ENCODE measurements at places on chromosomes 13 and 19. TPM values are rescaled to one million over a fixed set of nuclear protein-coding genes. Genes with fewer than 3 reads are reported as not detected.

DNA sequence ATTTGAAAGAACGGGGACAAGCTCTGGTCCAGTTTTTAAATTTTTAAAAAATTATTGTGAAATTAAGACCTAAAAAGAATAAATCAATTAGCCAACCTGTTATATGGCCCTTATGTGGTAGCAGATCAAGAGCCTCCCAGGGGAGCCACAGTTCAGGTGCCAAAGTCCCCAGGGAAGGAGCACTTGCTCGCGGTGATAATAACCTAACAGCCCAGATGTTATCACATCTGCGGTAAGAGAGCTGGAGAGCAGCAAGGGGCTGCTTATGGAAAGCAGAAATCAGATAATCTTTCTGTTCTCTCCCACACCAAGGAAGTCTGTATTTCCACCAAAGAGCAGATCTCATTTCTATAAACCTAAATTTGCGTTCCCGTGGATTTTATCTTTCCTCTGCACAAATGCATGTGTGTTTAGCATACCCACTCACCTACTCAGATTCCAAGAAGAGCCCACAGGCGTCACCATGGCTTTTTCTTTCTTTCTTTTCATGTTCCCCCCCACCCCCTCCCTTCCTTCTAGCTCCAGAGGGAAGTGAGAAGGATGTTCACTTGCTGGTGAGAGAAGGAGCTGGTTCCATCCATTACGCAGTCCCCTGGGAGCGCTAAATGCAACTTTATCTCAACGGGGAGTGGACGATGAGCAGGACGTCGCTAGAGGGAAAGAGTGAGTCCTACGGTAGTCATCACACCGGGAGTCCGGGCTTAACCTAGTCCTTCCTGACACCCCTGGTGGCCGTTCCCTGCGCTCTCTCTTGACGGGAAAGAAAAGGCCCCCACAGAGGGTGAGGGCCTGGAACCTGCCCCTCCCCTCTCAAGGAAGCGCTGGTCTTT, 1.6 kb upstream of the POU4F1 start:
- no peak overlapping the region for H3K4me3 ChIP-seq
- no peak overlapping the region for H3K27ac ChIP-seq
- no peak for DNase-seq
- peaks cover 71% of the 10 kb centered on the region for H3K27me3 ChIP-seq
- peaks cover 23% of the 10 kb centered on the region for H3K4me1 ChIP-seq

DNA sequence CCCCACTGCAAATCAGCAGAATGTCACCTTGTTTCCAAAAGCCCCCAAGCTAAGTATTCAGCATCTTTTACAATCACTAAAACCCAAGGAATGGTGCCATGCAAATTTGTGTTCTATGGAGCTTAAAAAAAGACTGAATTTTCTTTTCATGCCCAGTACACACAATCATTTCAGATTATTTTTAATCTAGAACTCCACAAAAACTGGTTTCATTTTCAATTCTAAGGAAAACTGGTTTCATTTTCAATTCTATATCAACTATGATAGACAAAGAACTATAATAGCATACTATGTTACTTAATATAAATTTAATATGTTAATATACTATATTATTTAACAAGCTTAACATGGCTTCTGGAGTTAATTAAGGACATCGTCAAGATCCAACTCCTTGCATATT, 88.4 kb upstream of the DOCK9 start:
- H3K27ac ChIP-seq: no peak overlapping the region
- no peak overlapping the region for H3K4me3 ChIP-seq
- DNase-seq: no peak
- peaks cover 35% of the 10 kb centered on the region for H3K4me1 ChIP-seq

CCDC124 gene
- total RNA-seq: 41.1 TPM

ADGRE2 gene
- not detected for total RNA-seq

- no peak overlapping the region for H3K4me3 ChIP-seq
- peak; percentile 65 for DNase-seq
- no peaks in the 10 kb centered on the region for H3K36me3 ChIP-seq
These were observed 110.4 kb upstream of the MBNL2 start for GRCh38 chr13:97111756-97112155.

DNA sequence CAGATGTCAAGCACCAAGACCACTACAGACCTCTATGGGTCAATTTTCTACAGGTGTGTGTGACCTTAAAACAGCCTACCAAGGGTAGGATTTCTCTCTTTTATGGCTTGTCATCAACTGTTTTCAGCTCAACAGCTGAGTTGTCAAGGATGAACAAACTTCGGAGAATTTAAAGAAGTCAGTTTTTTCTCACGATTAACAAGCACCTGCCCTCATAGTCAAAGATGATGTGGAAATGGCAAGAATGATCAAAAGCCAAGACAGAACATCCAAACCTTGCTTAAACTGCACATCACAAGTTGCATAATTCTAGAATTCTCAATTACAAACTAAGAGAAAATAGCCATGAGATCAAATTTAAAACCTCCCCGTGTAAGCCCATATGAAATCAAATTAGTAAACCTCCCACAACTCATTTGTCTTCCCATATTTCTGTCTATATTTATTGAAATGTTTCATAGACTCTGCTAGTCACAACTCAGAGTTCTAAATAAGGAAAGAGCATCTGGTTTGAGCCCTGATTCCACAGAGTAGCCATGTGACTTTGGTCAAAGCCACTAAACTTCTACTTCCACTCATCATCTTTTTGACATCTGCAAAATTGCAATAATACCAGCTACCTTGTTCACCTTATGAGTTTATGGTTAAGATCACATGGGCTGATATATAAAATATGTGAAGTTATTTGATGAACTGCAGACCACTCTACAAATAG, 521.5 kb upstream of the HTR2A start:
- no peak overlapping the region for H3K27ac ChIP-seq
- no peaks in the 10 kb centered on the region for H3K36me3 ChIP-seq

DNA sequence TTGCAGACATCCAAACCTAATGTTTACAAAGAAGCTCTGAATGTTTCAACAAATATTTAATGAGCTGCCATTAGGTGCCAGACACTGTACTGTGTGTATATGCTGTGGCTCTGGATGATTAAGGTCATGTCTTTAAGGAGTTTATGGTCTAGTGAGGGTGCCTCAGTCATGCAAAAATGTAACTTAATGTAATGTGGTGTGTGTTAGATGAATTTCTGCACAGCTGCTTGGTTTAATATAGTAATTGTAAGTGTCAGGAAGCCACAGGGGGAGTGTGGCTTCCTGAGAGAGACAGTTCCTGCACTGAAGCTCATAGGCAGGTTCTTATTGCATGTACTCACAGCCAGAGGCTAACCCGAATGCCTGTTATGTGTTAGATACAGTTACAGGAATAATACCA, 43.3 kb downstream of the SPATA13 start:
- H3K27ac ChIP-seq: no peak overlapping the region
- peaks cover 33% of the 10 kb centered on the region for H3K4me1 ChIP-seq
- no peaks in the 10 kb centered on the region for H3K27me3 ChIP-seq
- H3K4me3 ChIP-seq: no peak overlapping the region
- no peaks in the 10 kb centered on the region for H3K36me3 ChIP-seq

TBXA2R gene
- not detected for total RNA-seq

- no peaks in the 10 kb centered on the region for H3K27me3 ChIP-seq
- H3K4me1 ChIP-seq: peaks cover 14% of the 10 kb centered on the region
- H3K36me3 ChIP-seq: no peaks in the 10 kb centered on the region
- no peak overlapping the region for H3K27ac ChIP-seq
These were observed 275.6 kb downstream of the KLF5 start for GRCh38 chr13:73334445-73334844.

ZNF534 gene
- total RNA-seq: not detected

GRCh38 chr13:20378721-20379120, 146.6 kb upstream of the GJB6 start:
- H3K4me1 ChIP-seq: no peaks in the 10 kb centered on the region
- H3K36me3 ChIP-seq: no peaks in the 10 kb centered on the region
- peaks cover 3% of the 10 kb centered on the region for H3K27me3 ChIP-seq
- H3K4me3 ChIP-seq: no peak overlapping the region
- DNase-seq: no peak

DNA sequence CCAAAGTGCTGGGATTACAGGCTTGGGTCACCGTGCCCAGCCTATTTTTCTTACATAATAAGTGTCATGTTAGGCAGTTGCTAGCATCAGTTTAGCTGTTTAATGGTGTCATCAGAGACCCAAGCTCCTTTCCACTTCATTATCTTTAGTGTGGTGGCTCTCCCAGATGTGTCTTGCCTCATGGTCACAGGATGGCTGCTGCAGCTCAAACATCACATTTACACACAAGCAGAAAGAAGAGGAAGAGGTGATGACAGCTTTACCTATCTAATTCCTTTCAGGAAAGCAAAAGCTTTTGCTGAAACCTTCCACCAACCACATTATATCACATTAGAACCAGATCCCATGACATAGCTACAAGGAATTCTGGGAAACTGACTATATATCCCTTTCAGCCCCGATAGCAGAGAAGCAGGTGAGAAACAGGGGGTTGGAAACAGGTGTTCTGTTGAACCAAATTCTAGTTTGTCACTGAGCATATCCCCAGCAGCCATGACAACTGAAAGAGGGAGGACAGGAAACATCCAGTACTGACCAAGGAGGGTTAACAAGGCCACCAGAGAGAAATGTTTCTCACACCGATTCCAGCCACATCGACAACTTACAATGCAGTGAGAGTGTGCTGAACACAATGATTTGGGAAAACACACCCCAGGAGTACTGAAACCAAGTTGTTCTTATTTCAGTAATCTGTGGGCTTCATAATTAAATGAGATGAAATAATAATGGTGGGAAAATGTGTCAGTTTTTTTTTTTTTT, 617.0 kb downstream of the UQCRFS1 start:
- H3K36me3 ChIP-seq: no peaks in the 10 kb centered on the region
- H3K4me1 ChIP-seq: peaks cover 11% of the 10 kb centered on the region
- no peak for DNase-seq

HRC gene
- total RNA-seq: not detected

DNAJC15 gene
- 25.2 TPM for total RNA-seq

DNA sequence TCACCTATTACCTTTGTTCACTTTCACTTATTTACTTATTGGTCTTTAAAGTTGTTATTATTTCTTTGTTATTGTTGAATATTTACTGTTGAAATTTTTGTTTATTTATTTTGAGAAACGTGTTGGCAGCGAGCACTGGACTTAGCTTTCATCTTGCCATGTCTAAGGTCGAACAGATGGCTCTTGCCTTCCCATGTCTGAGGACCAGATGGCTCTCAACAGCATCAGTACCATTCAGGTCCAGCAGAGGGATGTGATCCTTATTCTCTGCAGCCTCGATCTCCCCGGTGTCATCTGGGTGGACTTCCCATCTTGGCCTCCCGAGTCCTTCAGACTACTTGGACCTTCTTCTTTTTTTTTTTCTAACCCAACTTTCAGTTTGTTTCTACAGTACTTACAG, 1437.6 kb downstream of the UQCRFS1 start:
- H3K36me3 ChIP-seq: peaks cover 15% of the 10 kb centered on the region
- no peaks in the 10 kb centered on the region for H3K4me1 ChIP-seq
- no peak overlapping the region for H3K27ac ChIP-seq
- DNase-seq: no peak

OR7A5 gene
- not detected for total RNA-seq

DNA sequence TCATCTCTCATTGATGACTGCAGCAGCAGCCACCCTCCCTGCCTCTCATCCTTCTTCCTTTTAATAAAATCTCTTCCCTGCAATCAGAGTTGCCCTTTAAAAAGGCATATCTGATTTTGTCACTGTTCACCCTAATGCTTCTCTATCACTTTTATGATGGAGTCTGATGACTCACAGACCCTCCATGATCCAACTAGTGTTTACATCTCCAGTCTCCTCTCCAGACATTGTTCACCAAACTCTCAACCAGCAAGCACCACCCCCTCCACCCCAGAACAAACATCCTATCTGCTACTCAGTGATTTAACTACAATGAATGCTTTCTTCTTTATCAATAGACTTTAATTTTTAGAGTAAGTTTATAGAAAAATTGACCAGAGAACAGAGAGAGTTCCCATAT, 59.5 kb downstream of the TNFSF11 start:
- peak; percentile 62 for DNase-seq
- no peaks in the 10 kb centered on the region for H3K27me3 ChIP-seq
- H3K4me1 ChIP-seq: peaks cover 34% of the 10 kb centered on the region
- no peak overlapping the region for H3K27ac ChIP-seq
- no peaks in the 10 kb centered on the region for H3K36me3 ChIP-seq

STARD13 gene
- total RNA-seq: 7.8 TPM

DNA sequence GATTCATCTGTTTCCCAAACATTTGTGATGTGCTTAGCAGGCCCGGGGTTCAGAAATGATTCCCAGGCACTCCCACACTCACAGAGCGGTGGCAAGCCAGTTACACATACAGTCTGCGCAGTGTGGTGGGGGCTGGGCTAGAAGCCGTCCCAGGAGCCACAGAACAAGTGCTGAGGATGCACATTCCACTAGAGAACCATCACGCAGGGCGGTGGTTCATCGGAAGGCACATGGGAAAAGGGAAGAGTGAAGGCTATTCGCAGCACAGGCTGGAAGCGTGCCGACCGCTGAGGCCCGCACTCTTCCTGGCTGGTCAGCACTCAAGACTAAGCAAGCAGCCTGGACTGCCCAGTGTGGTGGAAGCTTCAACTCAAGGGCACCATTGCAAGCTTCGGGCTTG, 126.3 kb upstream of the SLC7A1 start:
- H3K27ac ChIP-seq: no peak overlapping the region
- DNase-seq: no peak
- H3K27me3 ChIP-seq: no peaks in the 10 kb centered on the region
- no peaks in the 10 kb centered on the region for H3K36me3 ChIP-seq
- H3K4me3 ChIP-seq: no peak overlapping the region

BCL2L12 gene
- 9.5 TPM for total RNA-seq

DNA sequence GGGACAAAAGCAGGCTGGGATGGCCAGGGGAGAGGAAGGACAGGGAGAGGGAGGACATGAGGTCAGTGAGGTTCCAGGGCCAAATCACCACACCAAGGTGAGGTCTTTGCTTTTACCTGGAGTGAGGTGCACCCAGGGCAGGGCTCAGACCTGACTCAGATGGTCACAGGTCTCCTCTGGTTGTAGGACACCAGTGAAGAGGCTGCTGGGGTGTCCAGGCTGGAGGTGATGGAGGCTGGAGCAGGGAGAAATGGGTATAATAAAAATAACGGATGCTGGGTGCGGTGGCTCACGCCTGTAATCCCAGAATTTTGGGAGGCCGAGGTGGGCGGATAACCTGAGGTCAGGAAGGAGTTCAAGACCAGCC, 6.9 kb downstream of the GRAMD1A start:
- peaks cover 68% of the 10 kb centered on the region for H3K36me3 ChIP-seq
- H3K27me3 ChIP-seq: no peaks in the 10 kb centered on the region
- peaks cover 11% of the 10 kb centered on the region for H3K4me1 ChIP-seq
- DNase-seq: no peak
- H3K4me3 ChIP-seq: no peak overlapping the region

FAM174C gene
- 32.2 TPM for total RNA-seq

GRCh38 chr19:48249502-48250014, 6.2 kb downstream of the CARD8 start:
- H3K27ac ChIP-seq: no peak overlapping the region
- no peak for DNase-seq
- H3K36me3 ChIP-seq: peaks cover 23% of the 10 kb centered on the region
- H3K4me3 ChIP-seq: no peak overlapping the region
- H3K4me1 ChIP-seq: peaks cover 4% of the 10 kb centered on the region

GARIN5A gene
- not detected for total RNA-seq

DNA sequence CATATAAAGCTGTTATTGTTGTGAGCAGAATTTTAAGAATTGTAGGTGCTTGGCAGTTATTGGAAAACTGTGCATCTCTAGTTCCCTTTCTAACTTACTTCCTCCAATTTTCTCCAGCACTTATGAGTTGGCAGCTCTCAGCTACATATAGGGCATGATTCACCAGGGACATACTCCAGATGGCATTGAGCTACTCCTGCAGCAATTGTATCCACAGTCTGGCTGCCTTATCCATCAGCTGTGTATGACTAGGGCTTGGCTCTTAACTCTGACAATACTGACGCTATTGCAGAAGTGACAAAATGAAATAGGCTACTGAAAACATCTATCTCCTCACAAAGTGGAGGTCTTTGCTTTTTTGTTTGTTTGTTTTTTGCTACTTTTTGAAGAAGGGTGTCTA, 276.7 kb downstream of the POU4F1 start:
- no peak overlapping the region for H3K4me3 ChIP-seq
- H3K27me3 ChIP-seq: no peaks in the 10 kb centered on the region
- no peaks in the 10 kb centered on the region for H3K36me3 ChIP-seq
- no peak overlapping the region for H3K27ac ChIP-seq
- DNase-seq: no peak

All from SJSA1 (cell line).